ENCODE measurements at places on chromosomes 5 and 9.

DNA sequence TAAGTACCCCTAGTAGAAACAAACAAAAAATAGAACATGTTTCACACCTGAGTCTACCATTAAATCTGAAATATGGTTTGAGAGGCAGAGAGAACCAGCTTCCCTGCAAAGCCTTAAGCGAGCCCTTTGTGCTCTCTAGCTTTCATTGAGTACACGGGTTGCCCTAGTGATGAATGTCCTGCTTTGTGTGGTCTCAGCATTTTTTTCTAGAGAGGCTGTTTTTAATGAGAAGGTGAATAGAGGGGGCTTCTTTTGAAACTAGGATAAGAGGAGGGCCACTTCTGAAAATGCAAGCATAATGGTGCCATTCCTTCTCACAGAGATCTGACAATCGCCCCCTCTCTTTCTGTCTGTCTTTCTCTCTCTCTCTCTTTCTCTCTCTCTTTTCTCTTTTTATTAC, 131.3 kb downstream of the MACIR start:
- no peak for DNase-seq

GRCh38 chr9:127050591-127051001, 71.8 kb downstream of the ANGPTL2 start:
- DNase-seq: no peak

DNA sequence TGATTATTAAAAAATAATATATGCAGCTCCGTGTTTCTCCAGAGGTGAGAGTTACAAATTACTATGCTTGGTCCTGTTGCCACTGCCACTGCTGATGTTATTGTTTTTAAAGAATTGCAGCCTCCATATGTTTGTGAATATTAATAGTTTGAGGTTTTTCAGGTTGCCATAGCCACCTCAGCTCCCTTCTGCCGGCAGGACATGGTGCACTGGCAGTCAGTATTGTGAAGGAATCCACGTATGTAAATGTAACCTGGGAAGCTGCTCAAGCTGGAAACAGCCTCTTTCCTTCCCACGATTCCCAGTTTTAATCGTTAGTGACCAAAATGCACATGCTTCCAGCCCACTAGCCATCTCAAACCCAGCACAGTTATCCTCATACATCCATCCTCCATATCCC, 184.4 kb upstream of the CCNG1 start:
- DNase-seq: no peak

- no peak for DNase-seq
Measured at GRCh38 chr9:91534374-91534773, 110.7 kb upstream of the NFIL3 start.

GRCh38 chr9:110065532-110065931, 142.4 kb downstream of the C9orf152 start:
- no peak for DNase-seq

GRCh38 chr9:306907-307306, 92.2 kb downstream of the DOCK8 start:
- peak; percentile 26 for DNase-seq

GRCh38 chr5:160697281-160697680, 154.7 kb downstream of the ATP10B start:
- no peak for DNase-seq

DNA sequence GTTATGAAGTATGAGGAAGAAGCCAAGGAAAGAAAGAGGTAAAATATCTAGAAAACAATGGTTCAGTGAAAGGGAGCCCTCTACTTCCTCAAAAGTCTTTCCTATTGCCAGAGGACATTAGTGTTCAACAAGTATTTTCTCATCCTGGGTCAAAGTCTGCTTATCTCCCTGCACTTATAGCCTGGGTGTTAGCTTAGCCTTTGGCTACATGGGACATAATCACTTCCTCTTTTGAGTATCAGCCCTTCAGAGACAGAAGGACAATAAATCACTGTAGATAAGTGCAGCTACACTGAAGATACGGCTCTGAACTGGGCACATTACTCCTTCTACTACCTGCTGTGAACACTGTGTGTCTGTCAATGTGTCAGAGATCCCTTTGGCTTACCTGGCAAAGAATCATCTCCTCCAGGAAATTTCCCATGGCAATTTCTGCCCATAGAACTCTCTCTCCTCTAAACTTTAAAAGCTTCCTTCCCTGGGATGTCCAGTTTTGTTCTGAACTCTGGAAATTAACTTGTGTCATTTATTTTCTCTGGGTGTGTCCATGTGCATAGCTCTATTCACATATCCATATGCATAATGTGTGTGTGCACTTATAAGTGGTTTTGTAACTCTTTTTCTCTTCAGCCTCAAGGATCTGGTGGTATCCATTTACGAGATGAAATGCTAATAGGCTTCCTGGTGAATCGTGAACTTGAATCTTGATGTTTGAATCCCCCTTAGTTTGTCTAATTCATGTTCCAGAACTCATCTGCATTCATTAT, 30.0 kb upstream of the RECK start:
- DNase-seq: no peak

GRCh38 chr9:7318920-7319319, 480.7 kb downstream of the DMAC1 start:
- DNase-seq: no peak

GRCh38 chr9:88071331-88071730, 66.9 kb downstream of the SPATA31C2 start:
- no peak for DNase-seq

GRCh38 chr5:159097784-159098602, 1.7 kb downstream of the EBF1 start:
- no peak for DNase-seq

- DNase-seq: no peak
Measured at GRCh38 chr5:29796013-29796412, 1397.5 kb upstream of the CDH6 start.

GRCh38 chr5:79932510-79933504, 58.3 kb downstream of the MTX3 start:
- no peak for DNase-seq

GRCh38 chr5:115842089-115842935, 577 bp downstream of the AP3S1 start:
- peak; percentile 7 for DNase-seq

DNA sequence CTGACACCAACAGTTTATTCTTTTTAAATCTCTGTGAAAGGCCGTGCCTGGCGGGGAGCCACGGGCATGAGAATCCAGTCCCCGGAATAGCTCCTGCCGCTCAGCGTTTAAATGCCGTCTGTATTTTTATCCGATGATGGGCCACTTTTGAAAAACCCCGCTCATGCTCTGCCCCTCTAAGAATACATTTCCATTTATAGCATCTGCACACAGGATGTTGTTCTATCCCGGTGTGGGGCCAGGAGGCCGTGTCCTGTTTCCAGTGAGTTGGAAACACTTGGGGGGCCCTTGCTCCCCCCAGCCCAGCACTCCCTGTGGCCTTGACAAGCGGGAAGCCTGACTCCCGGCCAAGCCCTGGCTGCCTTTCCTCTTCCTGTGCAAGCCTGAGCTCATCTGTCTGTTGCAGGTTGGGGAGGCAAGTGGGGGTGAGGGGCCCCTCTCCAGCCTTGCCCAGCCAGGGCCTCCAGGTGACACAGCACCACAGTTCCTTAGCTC, 39.0 kb downstream of the ERGIC1 start:
- no peak for DNase-seq

GRCh38 chr9:109953813-109954497, 174.0 kb downstream of the PALM2AKAP2 start:
- DNase-seq: no peak

DNA sequence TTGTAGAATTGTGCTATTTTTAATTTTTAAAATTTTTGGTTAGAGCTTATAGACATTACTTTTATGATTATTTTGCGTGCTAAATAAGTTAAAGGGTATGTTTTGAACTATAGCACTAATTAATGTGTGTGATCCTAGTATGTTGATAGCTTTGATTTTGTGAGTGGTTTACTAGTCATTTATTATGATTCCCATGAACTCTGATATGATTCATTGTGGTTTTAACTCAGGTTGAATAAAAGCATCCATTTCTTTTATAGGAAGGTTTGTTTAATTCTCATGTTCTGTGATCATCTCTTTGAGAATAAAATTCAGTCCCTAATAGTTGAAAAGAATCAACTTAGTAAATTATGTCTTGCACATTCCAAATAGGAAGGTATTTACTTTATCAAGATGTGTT, 22.5 kb downstream of the C5orf22 start:
- DNase-seq: no peak

GRCh38 chr5:522899-523440, 1.3 kb downstream of the SLC9A3 start:
- DNase-seq: no peak

GRCh38 chr5:953535-954449, 54.8 kb upstream of the NKD2 start:
- DNase-seq: no peak

- DNase-seq: no peak
Measured at GRCh38 chr9:133733421-133733795, 4.7 kb downstream of the SARDH start.

DNA sequence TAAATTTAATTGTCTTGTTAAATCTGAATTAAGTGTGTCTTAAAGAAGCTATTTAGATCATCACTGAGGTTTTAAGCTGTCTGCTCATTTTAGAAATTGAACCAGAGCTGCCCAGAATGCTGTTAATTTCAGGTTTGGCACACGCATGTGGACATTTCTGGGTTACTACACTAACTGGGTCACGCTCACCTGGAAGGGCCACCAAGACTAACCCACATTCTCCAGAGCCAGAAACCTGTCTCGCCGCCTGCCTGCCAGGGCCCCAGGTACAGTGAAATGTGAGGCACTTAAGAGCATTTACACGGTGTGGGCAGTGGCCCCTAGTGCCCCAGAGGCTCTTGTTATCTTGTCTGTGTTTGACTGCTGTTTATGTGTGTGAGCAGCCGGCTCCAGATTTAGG, 46.6 kb downstream of the ATP10B start:
- DNase-seq: no peak

GRCh38 chr9:91063471-91063870, 261.9 kb downstream of the SYK start:
- no peak for DNase-seq

DNA sequence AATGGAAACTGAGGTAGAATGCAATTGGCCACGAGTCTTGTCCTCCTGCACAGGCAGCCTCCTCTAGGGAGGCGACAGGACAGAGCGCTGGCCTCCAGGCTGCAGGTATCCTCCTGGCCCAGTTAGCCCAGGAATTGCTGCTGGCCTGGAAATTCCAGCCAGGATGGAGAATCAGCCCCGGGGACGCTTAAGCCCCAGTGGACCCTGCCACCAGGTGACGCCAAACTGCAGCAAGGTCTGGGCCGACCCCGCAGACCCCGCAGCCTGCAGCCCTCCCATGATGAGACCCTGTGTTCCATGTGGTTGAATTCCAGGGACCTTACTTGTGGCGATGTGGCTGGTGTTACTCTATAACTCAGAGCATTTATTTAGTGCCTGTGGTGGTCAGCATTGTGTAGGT, 7.3 kb downstream of the CACFD1 start:
- no peak for DNase-seq

GRCh38 chr5:68932830-68933434, 160.9 kb upstream of the SLC30A5 start:
- DNase-seq: no peak

DNA sequence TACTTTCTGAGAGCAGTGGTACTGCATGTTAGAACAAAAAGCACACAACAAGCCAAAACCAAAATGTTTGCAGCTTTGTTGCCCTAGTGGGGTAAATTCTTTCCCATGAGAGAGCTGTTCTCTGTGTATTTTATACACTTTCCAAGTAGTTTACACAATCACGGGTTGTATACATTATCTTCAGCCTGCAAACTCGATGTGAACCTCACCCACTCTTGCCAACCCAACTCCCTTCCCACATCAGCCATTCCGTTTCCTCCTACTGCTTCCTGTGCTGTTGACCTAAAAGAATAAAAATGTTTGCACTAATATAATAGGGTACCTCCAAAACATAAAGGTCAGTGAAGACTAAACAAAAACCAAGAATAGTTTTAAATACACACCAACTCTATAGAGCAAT, 47.0 kb downstream of the IQGAP2 start:
- DNase-seq: no peak

- DNase-seq: no peak
Measured at GRCh38 chr5:79237740-79238560, 2.0 kb downstream of the JMY start.

GRCh38 chr5:103006921-103007320, 113.0 kb downstream of the GIN1 start:
- no peak for DNase-seq

- DNase-seq: no peak
Measured at GRCh38 chr9:137685741-137686420, 67.1 kb downstream of the EHMT1 start.

- DNase-seq: no peak
Measured at GRCh38 chr5:107025712-107026497, 644.8 kb downstream of the EFNA5 start.

- DNase-seq: no peak
Measured at GRCh38 chr5:144822503-144822902, 651.8 kb downstream of the KCTD16 start.

GRCh38 chr9:134217431-134218210, 53.3 kb upstream of the RNU6ATAC start:
- no peak for DNase-seq

GRCh38 chr5:124902097-124902821, 155.8 kb upstream of the ZNF608 start:
- DNase-seq: no peak

- no peak for DNase-seq
Measured at GRCh38 chr5:62729675-62730074, 151.1 kb downstream of the LRRC70 start.

GRCh38 chr9:71816916-71817451, 48.7 kb upstream of the CEMIP2 start:
- DNase-seq: no peak

GRCh38 chr5:113526421-113526820, 12.9 kb downstream of the YTHDC2 start:
- no peak for DNase-seq

DNA sequence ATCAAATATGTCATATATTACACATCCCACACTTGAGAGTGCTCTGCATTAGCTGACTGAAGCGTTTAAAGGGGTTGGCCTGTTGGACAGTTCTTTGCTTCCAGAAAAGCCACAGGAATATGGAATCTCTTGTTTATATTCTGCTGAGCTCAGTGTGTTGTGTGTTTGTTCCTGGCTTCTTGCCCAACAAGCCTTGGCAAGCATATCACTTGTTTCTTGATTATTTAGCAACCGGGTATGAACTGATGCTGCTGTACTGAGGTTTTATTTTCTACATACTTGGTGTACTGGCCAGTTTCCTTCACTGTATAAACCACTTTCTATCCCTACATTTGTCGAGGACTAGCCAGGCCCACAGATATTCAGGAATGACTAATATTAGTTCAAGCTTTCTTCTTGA, 378.9 kb downstream of the KCTD16 start:
- no peak for DNase-seq

DNA sequence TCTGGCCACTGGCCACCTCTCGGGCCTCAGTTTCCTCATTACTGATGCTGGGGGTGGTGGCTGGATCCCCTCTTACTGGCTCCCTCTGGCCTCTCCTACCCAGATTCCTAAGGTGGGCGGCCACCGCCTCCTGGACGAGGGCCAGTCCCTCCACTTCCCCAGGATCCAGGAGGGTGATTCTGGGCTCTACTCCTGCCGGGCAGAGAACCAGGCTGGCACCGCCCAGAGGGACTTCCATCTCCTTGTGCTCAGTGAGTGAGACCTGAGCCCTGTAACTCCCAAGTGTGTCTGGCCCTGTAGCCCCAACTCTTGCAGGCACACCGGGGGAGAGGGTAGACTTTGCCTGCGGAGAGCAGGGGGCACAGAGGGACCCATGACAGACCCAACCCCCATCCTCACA, 83.3 kb downstream of the HMCN2 start:
- DNase-seq: no peak
